ENCODE measurements at places on chromosomes 1 and 21.

- DNase-seq: no peak
These were observed at the start of gene VWA1 for GRCh38 chr1:1435106-1435903. Gene VWA1 (plus strand): TSS chr1:1435690. CDS start chr1:1435749, 59 bp downstream.

- DNase-seq: no peak
These were observed 20.1 kb downstream of the YTHDF2 start for GRCh38 chr1:28756846-28757245.

DNA sequence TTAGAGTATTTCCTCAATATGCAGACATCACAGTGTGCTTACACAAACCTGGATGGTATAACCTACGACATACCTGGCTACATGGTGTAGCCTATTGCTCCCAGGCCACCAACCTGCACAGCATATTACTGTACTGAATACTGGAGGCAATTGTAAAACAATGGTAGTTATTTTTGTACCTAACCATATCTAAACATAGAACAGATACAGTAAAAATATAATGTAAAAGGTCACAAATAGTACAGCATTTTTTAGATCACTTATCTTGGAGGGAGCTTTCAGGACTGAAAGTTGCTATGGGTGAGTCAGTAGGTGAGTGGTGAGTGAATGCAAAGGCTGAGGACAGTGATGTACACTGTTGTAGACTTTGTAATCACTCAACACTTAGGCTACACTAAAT, 492.3 kb downstream of the MRPL39 start:
- no peak for DNase-seq

- no peak for DNase-seq
These were observed 1263.1 kb downstream of the KCNT2 start for GRCh38 chr1:195345149-195345548.

GRCh38 chr1:78601068-78601467, 19.2 kb upstream of the IFI44L start:
- DNase-seq: no peak

- DNase-seq: peak; percentile 5
These were observed 36.6 kb downstream of the ITPKB start for GRCh38 chr1:226702318-226702956.

- DNase-seq: no peak
These were observed 137.6 kb downstream of the RGS7 start for GRCh38 chr1:241219449-241219848.

DNA sequence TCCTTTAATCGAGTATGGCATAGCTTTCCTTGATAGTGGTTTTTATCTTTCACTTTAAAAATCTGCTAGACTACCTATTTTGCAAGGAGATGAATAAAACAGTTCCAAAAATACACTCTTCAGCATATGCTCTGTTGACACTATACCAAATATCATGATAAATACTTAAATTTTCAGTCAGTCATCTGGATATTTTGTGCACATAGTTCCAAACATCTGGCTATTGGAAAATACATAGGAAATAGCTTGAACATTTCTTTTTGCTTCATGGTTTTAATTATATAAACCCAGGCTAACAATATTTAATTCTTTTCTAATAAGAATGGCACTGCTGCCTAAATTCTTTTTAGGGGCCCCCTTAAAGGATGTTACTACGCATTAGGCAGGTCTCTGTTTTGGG, 342.1 kb downstream of the NEGR1 start:
- no peak for DNase-seq

- DNase-seq: no peak
These were observed 5.6 kb downstream of the SRARP start for GRCh38 chr1:16009678-16010077.

DNA sequence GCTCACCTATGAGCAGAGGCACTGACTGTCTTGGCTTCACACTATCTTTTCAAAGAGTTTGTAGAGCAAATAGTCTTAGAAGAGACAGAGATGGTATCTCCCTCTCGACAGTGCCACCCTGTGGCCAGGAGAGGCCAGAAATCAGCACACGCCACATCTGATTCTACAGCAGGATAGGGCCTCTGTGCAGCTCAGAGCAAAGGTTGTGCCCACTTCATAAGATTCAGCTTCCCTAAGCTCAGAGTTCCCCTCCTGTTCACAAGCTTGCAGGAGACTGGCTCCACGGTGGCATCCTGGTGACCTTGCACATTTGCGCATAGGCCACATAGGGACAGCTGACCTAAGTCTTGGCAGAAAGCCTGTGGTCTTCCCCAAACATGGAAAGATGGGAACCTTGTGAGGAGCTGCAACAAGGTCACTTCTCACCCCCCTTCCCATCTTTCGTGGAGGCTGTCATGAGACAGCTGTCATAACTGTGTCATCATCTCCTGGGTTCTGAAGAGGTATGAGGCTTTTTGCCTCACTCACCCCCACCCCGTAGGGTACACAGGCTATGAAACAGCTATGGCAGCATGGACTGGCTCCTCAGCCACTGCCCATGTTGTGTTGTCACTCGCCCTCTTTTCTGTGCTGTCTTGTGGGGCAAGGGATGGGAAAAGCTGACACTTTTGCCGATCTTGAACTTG, 3.0 kb downstream of the ITLN2 start:
- DNase-seq: peak; percentile 7

GRCh38 chr1:241837901-241838300, 10.1 kb upstream of the EXO1 start:
- no peak for DNase-seq

DNA sequence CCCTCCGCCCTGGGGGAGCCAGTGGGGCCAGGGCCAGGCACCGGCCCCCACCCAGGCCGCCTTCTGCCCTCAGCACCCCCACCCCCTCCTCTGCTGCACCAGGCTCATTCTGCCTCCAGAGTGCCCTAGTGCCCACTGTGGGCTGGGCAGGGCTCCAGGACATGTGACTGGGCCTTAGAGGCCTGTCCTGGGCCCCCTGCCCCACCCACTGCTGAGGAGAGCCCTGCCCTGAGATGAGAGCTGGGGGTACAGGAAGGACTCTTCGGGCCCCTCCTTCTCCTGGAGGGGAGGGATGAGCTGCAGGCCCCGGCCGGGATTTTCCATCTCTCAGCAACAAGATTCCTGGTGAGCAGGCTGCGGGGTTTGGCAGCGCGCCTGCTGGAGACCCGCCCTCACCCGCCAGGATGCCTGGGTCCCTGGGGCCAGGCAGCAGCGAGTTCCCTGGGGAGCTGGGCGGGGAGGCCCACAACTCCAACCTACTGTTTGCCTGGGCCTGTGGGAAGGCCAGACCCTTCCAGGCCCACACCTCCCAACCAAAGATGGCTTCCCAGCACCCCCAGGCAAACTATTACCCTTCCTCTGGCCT, 14.0 kb downstream of the AHDC1 start:
- peak; percentile 71 for DNase-seq
